ENCODE measurements at places on chromosomes 12 and 14.

DNA sequence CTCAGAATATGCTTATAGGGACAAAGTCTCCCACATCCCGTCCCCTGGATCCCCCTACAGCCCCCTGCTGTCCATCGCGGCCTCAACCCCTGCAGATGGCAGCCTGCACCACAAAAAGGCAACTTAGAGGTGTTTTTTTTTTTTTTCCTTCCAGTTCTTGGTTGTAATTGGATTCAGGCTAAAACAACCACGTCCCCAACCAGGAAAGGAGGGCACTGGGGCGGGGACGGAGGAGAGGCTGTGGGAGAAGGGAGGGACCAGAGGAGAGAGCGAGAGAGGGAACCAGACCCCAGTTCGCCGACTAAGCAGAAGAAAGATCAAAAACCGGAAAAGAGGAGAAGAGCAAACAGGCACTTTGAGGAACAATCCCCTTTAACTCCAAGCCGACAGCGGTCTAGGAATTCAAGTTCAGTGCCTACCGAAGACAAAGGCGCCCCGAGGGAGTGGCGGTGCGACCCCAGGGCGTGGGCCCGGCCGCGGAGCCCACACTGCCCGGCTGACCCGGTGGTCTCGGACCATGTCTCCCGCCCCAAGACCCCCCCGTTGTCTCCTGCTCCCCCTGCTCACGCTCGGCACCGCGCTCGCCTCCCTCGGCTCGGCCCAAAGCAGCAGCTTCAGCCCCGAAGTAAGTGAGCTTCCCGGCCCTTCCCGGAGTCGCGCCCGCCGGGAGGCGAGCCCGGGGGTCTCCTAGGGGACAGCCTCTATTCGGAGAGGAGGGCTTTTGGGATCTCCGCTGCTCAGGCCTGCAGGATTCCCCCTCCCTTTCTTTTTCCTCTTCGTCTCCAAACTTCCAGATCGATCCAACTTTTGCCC lies at the start of gene MMP14:
TSS of gene MMP14 (plus strand) at position 285 of the 813 bp plus-strand sequence. CDS start at position 518, 233 bp downstream.
- peak; percentile 84 for DNase-seq

- DNase-seq: no peak
These were observed 480.4 kb upstream of the NOVA1 start for GRCh38 chr14:27078191-27078590.

DNA sequence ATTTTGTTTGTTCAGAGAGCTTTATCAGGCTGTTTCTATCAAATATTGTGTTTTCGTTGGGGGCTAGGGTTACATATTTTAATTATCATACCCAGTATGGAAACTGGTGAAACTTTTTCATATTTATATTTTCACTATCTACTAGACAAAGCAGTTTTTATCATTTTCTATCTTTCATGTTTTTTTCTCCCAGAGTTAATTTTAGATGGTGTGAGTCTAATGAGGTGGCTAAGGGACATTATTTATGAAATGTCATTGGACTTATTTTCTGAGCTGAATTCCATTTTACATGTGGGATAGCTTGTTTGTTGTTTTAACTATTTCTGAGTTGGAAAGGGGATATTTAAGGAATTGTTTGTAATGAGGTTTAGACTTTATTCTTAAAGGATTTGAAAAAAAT lies 100.3 kb downstream of the TMTC2 start:
- no peak for DNase-seq

- DNase-seq: no peak
These were observed 79.3 kb upstream of the FZD10 start for GRCh38 chr12:130083002-130083401.

- DNase-seq: no peak
These were observed 93.4 kb downstream of the DIO2 start for GRCh38 chr14:80117876-80118275.

DNA sequence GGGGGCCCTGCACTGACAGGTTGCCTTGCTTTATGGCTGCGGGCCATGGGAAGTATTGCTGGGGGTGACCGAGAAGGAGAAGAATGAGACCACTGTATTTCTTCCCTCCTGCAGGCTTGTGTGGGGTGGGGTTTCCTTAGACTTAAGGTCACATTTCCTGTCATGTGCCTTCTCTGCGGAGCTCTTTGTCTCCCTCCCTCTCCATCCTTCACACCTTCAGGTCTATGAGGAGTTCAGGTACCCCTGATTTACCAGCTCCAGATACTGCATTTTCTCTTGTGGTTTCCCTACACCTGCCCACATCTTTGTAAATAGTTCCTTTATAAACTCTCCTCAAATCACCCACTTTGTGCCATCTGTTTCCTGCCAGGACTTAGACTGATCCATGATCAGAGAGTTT lies 3.6 kb downstream of the FNTB start:
- DNase-seq: no peak

DNA sequence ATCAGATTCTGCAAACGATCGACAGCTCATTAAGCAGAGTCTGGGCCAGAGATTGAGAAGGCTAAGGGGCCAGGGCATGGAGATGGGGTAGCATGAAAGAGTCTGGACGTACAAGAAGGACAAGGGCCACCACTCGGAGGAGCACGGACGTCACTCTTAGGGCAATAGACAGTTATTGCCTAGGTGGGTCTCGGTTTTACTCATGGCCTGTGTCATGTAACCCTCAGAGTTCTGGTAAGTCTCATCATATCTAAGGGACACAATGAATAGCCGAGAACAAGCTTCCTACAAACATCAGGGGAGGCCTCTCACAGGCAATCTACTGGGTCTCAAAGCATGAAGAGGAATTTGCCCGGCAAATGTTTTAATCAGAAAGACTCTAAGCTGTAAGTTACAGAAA lies 30.4 kb upstream of the ITPK1 start:
- DNase-seq: no peak

GRCh38 chr14:74663884-74664283 lies 49.0 kb downstream of the AREL1 start:
- DNase-seq: no peak

GRCh38 chr12:53722450-53723041 lies 4.7 kb downstream of the CALCOCO1 start:
- DNase-seq: no peak

DNA sequence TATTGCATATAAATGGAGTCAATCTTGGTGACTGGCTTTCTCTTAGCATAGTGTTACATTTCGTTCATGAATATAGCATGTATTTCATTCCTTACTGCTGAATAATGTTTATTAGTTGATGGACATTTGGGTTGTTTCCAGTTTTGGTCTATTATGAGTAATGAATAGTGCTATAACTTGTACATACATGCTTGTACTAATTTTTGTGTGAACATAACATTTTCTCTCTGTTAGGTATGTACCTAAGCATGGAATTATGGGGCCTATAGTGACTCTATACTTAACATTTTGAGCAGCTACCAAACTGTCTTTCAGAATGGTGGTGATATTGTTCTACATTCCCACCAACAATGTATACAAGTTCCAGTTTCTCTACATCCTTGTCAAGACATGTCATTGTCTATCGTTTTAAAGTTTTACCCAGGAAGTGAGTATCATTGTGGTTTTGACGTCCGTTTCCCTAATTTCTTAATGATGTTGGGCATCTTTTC lies 23.1 kb downstream of the ATP2A2 start:
- DNase-seq: no peak

- DNase-seq: no peak
These were observed 104.9 kb downstream of the PDZRN4 start for GRCh38 chr12:41293011-41293410.

DNA sequence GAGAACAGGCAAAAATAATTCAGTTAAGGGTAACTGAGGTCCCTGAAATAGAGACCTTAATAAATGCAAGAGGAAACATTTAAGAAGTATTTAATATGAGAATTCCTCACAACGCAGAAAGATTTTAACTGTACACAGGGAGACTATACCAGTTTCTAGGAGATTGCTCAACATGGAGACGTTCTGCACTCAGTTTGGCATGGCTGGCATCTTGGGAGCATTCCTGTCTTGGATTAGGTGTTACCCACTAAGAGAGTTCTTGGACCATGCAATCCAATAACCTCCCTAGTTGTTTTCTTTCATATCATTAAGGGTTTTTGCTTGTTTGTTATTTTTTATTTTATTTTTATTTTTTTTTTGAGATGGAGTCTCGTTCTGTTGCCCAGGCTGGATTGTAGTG lies 302.4 kb downstream of the NELL2 start:
- no peak for DNase-seq

GRCh38 chr14:60789656-60790055 lies 55.1 kb downstream of the MNAT1 start:
- DNase-seq: peak; percentile 25

GRCh38 chr12:25052914-25053211 lies 104.0 kb upstream of the BCAT1 start:
- DNase-seq: no peak

DNA sequence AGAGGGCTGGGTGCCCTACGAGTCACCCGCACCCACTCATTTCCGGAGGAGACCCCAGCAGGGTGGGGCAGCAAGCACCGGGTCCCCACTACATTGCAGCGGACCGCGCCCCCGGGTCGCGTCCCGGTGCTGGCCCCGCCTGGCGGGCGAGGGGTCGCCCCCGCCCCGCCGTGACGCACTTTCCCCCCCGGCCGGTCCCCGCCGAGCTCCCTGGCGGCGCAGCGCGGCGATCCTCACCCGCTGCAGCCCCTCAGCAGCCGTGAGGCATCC lies 106.1 kb downstream of the PRICKLE1 start:
- no peak for DNase-seq

- DNase-seq: no peak
These were observed 15.5 kb upstream of the ATP6V0A2 start for GRCh38 chr12:123696646-123697045.

- no peak for DNase-seq
These were observed 28.8 kb downstream of the SIX4 start for GRCh38 chr14:60695327-60695726.

GRCh38 chr14:97022741-97023140 lies 225.6 kb downstream of the VRK1 start:
- no peak for DNase-seq

GRCh38 chr14:59964251-59965007 lies 44.5 kb downstream of the LRRC9 start:
- DNase-seq: no peak

- DNase-seq: no peak
These were observed 16.5 kb downstream of the APPL2 start for GRCh38 chr12:105219261-105220028.

- DNase-seq: peak; percentile 4
These were observed 345.9 kb downstream of the DPF3 start for GRCh38 chr14:72547999-72548398.

DNA sequence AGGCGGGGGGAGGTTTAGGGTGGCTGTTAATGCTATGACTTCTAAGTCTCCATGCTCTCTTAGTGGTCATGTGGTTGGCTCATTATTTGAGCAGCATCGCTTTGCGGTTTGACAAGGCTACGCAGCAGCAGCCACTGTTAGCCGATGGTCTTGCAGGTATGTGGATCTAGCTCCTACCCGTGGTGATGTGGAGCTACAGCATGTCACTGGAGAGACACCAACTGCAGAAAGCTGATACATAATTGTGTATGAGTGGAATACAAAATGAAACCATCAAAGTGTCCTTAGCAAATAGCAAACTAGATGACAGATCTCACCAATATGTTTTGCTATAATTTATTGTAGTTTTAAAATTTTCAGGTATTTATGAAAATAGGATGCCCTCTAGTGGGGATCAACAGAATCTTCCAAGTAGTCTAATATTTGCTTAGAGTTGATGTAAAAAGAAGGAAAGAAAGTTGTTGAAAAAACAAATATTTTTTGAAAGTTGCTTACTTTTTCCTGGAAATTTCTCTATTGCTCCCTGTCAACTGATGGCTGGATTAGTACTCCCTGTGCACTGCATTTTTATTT lies 94.9 kb downstream of the NAV3 start:
- DNase-seq: peak; percentile 87

- no peak for DNase-seq
These were observed 10.5 kb downstream of the CACNA2D4 start for GRCh38 chr12:1907652-1908611.

DNA sequence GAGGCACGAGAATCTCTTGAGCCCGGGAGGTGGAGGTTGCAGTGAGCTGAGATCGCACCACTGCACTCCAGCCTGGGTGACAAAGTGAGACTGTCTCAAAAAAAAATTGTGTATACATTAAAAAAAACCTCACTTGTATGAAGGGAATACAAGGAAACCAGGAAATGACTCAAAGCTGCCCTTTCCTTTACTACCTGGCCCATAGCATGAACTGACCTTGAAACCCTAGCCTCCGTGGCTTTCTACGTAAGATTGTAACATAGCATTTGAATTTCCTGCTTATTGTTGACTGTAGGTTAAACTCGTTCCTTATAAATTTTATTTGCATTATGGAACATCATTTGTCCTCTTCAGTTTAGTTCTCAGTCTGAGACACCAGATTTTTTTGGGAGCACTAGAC lies 9.1 kb upstream of the DDX47 start:
- DNase-seq: no peak

DNA sequence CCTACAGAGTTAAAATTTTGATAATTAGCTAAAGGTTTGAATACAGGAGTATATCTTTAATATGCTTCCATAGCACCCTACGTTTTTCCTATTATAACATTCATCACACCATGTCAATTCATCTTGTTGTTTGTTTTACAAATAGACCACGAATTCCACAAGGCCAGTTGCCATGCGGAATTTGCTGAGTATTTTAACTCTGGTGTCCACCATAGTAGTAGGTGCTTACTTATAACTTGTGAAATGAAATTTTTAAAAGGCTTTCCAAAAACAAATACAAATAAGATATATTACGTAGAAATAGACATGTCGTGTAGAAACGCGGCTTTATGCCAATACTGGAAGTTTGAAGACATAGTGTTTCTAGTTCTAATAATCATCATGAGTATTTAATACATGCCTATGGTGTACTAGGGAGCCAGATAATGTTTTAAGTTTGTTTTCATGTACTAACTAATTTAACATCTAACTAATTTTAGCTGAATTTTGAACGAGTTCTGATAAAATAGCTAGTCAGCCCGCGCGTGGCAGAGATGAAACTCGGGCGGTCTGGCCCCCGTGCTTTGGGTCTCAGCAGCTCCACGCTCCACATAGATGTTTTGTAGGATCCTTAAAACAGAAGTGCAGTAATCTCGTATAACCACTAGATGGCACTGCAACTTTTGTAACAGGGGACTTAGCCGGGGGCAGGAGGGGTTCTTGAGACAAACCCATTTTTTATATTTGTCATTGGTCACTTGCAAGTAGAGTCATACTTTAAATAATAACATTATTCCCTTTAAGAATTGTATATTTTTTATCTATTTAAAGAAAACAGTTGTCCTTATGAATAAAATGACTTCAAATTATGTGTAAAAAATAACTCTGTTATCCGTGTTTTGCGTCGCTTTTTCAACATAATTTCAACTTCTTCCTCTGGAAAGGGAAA lies 10.2 kb downstream of the CD69 start:
- no peak for DNase-seq

DNA sequence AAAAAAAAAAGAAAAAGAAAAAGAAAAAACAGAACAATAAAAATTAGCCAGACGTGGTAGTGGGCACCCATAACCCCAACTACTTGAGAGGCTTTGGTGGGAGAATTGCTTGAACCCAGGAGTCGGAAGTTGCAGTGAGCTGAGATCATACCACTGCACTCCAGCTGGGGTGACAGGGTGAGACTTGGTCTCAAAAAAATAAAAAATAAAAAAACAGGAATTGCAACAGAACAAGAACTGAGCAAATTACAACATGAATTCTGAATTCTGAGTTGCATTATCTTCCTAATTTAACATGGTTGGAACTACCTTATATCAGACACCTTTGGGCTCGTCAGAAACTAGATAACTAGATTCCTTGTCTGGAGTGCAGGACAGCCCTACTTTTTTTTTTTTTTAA lies 53.3 kb upstream of the NR2C1 start:
- DNase-seq: no peak

- DNase-seq: peak; percentile 69
These were observed 40.0 kb upstream of the PCNX4 start for GRCh38 chr14:60051721-60052221.

Measured in left lung (tissue), 14 donors.